Kidney (tissue), 22 donors: ENCODE measurements at places on chromosomes 1 and 21.

GRCh38 chr1:152501704-152502103 is 8.9 kb upstream of the LCE5A start:
- no peak for DNase-seq

- no peak for DNase-seq
Observed at GRCh38 chr1:36880155-36881067, 153.9 kb downstream of the GRIK3 start.

GRCh38 chr1:160657250-160657781 is 10.5 kb upstream of the SLAMF1 start:
- DNase-seq = no peak

DNA sequence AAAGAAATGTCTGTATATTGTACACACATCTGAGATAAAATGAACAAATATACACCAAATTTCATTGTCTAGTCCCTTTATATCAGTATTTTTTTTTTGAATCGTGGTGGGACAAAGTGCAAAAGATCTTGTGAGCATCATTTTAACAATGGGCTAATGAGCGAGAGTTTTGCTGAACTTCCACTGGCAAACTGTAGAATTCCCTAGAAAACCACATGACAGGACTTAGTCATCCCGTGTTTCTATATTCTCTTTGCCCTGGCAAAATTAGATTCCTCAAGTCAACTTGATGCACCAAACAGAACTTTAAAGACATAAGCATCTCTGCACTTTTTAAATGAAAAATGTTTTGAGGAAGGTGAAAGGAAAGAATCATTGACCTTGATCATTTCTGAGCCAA is 488.2 kb upstream of the PTBP2 start:
- DNase-seq = no peak

- no peak for DNase-seq
Observed at GRCh38 chr1:183911285-183911684, 106.4 kb downstream of the RGL1 start.

DNA sequence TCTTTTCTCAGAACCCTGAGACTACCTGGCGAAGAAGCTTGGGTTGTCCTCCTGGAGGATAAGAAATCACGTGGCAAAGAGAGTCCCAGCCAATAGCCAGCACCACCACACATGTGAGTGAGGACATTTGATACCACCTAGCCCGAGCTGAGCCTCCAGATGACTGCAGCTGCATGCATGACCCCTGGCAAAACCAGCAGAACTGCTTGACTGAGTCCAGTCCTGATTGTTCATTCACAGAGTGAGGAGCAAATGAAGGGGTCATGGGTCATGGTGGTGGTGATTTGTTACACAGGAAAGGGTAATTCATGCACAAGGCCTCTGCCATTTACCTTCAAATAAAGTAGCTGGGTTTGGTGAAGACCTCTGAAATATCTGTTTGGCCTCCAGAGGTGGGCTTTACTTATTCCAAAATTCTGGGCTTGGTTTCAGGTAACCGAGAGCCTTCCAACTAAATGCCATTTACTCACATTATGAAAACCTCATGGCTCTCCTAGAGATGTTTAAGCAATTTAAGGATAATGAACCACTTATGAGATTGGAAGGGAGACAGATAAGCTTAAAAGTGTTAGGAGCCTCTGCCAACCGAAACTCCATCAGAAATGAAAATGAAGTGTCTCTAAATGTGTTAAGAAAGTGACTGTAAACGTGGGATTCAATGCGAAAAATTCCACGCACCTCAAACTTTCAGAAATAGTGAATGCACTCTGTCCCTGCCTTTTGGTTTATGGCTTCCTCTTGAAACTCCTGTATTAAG is 163.3 kb downstream of the SLC35F3 start:
- no peak for DNase-seq
